H1 (cell line): ENCODE measurements at places on chromosomes 1 and 21. TPM values are rescaled to one million over a fixed set of nuclear protein-coding genes. Genes with fewer than 3 reads are reported as not detected.

OR10Z1 gene
- not detected in 2 replicates for total RNA-seq

SYCP1 gene
- total RNA-seq, result 0.11 and 0.44 TPM in 2 replicates

- no peak overlapping the region for H3K4me3 ChIP-seq
- no peak overlapping the region for H3K27ac ChIP-seq
- H3K36me3 ChIP-seq, result no peaks in the 10 kb centered on the region
- H3K4me1 ChIP-seq, result no peaks in the 10 kb centered on the region
- DNase-seq, result no peak
Measured at GRCh38 chr1:58104960-58105359, 441.6 kb downstream of the OMA1 start.

DNA sequence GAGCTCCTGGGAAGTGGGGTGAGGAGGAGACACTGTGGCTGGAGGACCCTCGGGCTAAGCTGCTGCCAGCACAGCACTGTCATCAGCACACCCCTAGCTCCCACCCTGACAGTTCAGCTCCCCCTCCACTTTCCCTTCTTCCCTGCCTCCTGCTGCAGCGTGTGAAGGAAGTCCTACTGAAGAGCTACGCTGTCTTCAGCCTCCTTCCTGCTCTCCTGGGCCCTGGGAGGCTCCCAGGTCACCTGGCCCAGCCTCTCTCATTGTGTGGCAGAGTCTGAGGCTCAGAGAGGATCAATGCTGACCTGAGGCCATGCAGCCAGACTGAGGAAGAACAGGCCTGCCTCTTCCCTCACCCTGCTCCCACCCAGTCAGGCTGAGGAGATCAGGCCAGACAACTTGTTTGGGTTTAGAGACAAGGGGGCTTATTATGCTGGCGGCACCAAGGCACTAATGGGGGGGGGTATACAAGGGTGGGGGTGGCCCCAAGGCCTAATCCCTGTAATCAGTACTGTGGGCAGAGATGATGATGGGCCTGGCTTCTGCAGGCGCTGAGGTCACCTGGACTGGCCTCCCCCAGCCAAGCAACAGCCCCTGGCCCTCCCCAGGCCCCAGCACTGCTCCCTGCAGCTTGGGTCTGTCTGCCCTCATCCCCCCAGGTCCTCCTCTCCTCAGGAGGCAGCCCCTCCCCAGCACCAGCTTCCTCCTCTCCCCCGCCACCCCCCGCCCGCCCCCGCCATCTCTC, 9.1 kb downstream of the NES start:
- peaks cover 68% of the 10 kb centered on the region for H3K4me1 ChIP-seq
- H3K4me3 ChIP-seq, result no peak overlapping the region
- H3K27me3 ChIP-seq, result no peaks in the 10 kb centered on the region
- DNase-seq, result peak; percentile 58
- peaks cover 14% of the 10 kb centered on the region; the same call in 1 of the 2 replicates for H3K36me3 ChIP-seq

GRCh38 chr21:15289896-15290841, 225.4 kb upstream of the NRIP1 start:
- H3K27me3 ChIP-seq, result no peaks in the 10 kb centered on the region
- no peak overlapping the region for H3K27ac ChIP-seq
- peak; percentile 72 for DNase-seq
- peaks cover 3% of the 10 kb centered on the region for H3K4me1 ChIP-seq
- no peak overlapping the region for H3K4me3 ChIP-seq
